Testis (tissue), 5 donors: ENCODE measurements at places on chromosomes 2 and 18. TPM values are rescaled to one million over a fixed set of nuclear protein-coding genes. Genes with fewer than 3 reads are reported as not detected.
A peak's percentile ranks its signal among the peaks of the same experiment; 100 is the strongest.

GRCh38 chr18:2572171-2572569 lies 813 bp downstream of the NDC80 start:
- no peaks in the 10 kb centered on the region for H3K27me3 ChIP-seq
- H3K36me3 ChIP-seq, result no peaks in the 10 kb centered on the region
- peak overlapping the region; percentile 90 for H3K4me3 ChIP-seq
- H3K27ac ChIP-seq, result no peak overlapping the region

- H3K4me1 ChIP-seq, result no peaks in the 10 kb centered on the region
- H3K36me3 ChIP-seq, result no peaks in the 10 kb centered on the region
- no peaks in the 10 kb centered on the region for H3K27me3 ChIP-seq
- no peak overlapping the region for H3K4me3 ChIP-seq
- no peak overlapping the region for H3K27ac ChIP-seq
These were observed 17.7 kb downstream of the SPDYA start for GRCh38 chr2:28828382-28828781.

DNA sequence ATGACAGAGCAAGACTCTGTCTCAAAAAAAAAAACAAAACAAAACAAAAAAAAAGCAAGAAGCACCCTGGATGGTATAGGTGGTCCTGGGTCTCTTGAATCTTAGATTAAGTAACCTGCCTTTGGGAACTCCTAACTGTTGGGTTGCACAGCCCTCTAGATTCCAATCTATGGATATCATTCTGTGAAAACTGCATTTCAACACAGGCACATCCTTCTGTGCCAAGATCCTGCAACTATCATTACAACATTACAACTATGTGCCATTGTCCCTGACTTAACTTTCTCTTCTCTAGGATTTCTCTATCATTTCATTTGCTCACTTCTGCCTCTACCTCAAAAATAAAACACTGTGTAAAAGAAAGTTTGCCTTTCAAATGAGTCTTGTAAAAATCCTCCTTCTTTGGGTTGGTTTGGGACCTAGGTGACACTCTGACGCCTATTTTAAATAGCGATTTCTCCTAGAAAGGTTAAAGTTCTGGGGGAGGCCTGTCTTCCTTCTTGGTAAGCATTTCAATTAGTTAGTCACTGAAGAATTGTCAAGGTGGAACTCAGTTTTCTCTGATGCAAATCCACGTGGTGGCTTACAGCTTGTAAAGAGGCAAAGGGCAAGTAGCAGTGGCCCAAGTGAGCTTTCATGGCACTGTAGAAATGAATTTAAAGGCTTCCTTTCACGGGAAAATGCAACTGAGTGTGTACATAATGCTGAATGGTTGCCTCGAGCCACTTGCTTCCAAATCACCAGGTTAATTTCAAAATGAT lies 9.2 kb downstream of the LGALSL start:
- no peaks in the 10 kb centered on the region for H3K27me3 ChIP-seq
- no peaks in the 10 kb centered on the region for H3K36me3 ChIP-seq
- no peak for DNase-seq

- no peak overlapping the region for H3K4me3 ChIP-seq
- H3K27me3 ChIP-seq, result no peaks in the 10 kb centered on the region
- no peak overlapping the region for H3K27ac ChIP-seq
- no peak for DNase-seq
These were observed 1601.1 kb downstream of the SUCLG1 start for GRCh38 chr2:82857967-82858366.

DNA sequence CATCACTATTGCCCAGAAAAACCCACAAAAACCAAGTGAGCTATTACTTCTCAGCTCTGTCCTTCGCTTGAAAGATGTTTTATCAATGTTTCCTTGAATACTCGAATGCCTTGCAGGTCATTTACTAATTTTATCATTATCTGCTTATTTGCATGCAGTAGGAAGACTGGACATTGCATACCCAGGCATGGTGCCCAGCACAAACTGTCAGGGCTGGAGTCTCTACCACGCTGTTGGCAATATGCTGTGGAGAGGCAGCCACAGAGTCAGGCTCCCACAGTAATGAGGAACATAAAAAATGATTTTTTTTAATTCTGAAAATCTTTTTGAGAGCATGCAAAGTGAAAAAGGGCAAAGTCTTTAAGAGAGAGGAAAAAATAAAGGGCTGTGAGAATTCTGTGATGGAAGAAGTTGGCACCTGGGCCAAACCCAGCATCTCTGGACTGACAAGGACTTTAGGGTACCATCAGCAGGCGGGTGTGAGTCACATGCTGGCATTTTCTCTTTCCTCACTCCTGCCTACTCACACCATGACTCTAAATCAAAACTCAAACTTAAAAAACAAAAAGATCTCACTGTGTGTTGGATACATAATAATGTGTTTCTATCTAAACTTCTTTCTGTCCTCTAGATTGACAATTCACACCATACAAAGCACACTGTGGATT lies 709.8 kb upstream of the FANCL start:
- H3K4me1 ChIP-seq, result no peaks in the 10 kb centered on the region
- no peaks in the 10 kb centered on the region for H3K27me3 ChIP-seq
- no peak for DNase-seq
- H3K4me3 ChIP-seq, result no peak overlapping the region
- H3K27ac ChIP-seq, result no peak overlapping the region

GRCh38 chr2:156221703-156222102 lies 110.8 kb downstream of the NR4A2 start:
- no peak overlapping the region for H3K27ac ChIP-seq
- no peak for DNase-seq
- no peaks in the 10 kb centered on the region for H3K27me3 ChIP-seq
- no peaks in the 10 kb centered on the region for H3K4me1 ChIP-seq

- no peaks in the 10 kb centered on the region for H3K36me3 ChIP-seq
- no peaks in the 10 kb centered on the region for H3K27me3 ChIP-seq
- H3K4me3 ChIP-seq, result no peak overlapping the region
- H3K27ac ChIP-seq, result peak overlapping the region; percentile 39
- no peak for DNase-seq
These were observed 32.1 kb downstream of the HK2 start for GRCh38 chr2:74865770-74866674.

- DNase-seq, result no peak
- H3K27ac ChIP-seq, result peak overlapping the region; percentile 80
- no peak overlapping the region for H3K4me3 ChIP-seq
- H3K27me3 ChIP-seq, result no peaks in the 10 kb centered on the region
- no peaks in the 10 kb centered on the region for H3K36me3 ChIP-seq
- H3K4me1 ChIP-seq, result peaks cover 29% of the 10 kb centered on the region
These were observed 168.7 kb upstream of the NCK2 start for GRCh38 chr2:105576050-105576439.

GRCh38 chr18:10792181-10792580 lies 266.4 kb downstream of the NAPG start:
- no peaks in the 10 kb centered on the region for H3K36me3 ChIP-seq
- H3K4me3 ChIP-seq, result no peak overlapping the region
- no peaks in the 10 kb centered on the region for H3K27me3 ChIP-seq
- no peak for DNase-seq
- no peaks in the 10 kb centered on the region for H3K4me1 ChIP-seq

GRCh38 chr2:20072436-20073158 lies 21.2 kb upstream of the LAPTM4A start:
- H3K4me1 ChIP-seq, result peaks cover 47% of the 10 kb centered on the region
- H3K36me3 ChIP-seq, result no peaks in the 10 kb centered on the region
- no peak for DNase-seq
- peak overlapping the region; percentile 75 for H3K27ac ChIP-seq
- H3K4me3 ChIP-seq, result no peak overlapping the region
- no peaks in the 10 kb centered on the region for H3K27me3 ChIP-seq

DNA sequence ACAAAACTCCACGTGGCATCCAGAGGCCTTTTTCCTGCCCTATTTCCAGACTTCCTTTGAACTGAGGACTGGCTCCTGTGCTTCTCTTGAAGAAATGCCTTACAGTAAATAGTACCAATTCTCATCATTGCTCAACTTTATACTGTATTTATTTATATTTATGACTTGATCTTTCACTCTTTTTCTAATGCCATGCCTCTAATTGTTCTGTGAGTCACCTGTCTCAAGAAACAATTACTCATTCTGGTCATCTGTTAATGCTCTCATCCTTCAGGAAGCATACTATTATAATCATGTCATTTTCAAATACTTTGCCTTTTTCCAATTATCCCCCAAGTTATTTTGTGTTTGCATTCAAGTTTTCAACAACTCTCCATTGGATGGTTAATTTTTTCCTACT lies 85.9 kb downstream of the DCDC2C start:
- H3K4me3 ChIP-seq, result no peak overlapping the region
- H3K4me1 ChIP-seq, result no peaks in the 10 kb centered on the region
- no peaks in the 10 kb centered on the region for H3K27me3 ChIP-seq
- H3K27ac ChIP-seq, result no peak overlapping the region

GRCh38 chr2:198966269-198966668 lies 491.5 kb downstream of the SATB2 start:
- H3K36me3 ChIP-seq, result no peaks in the 10 kb centered on the region
- no peak overlapping the region for H3K27ac ChIP-seq
- no peaks in the 10 kb centered on the region for H3K4me1 ChIP-seq
- no peak for DNase-seq
- no peak overlapping the region for H3K4me3 ChIP-seq
- no peaks in the 10 kb centered on the region for H3K27me3 ChIP-seq

GRCh38 chr2:72092111-72092510 lies 55.6 kb downstream of the CYP26B1 start:
- H3K27ac ChIP-seq, result no peak overlapping the region
- DNase-seq, result no peak
- no peaks in the 10 kb centered on the region for H3K4me1 ChIP-seq
- H3K4me3 ChIP-seq, result no peak overlapping the region
- no peaks in the 10 kb centered on the region for H3K36me3 ChIP-seq
- H3K27me3 ChIP-seq, result no peaks in the 10 kb centered on the region

DNA sequence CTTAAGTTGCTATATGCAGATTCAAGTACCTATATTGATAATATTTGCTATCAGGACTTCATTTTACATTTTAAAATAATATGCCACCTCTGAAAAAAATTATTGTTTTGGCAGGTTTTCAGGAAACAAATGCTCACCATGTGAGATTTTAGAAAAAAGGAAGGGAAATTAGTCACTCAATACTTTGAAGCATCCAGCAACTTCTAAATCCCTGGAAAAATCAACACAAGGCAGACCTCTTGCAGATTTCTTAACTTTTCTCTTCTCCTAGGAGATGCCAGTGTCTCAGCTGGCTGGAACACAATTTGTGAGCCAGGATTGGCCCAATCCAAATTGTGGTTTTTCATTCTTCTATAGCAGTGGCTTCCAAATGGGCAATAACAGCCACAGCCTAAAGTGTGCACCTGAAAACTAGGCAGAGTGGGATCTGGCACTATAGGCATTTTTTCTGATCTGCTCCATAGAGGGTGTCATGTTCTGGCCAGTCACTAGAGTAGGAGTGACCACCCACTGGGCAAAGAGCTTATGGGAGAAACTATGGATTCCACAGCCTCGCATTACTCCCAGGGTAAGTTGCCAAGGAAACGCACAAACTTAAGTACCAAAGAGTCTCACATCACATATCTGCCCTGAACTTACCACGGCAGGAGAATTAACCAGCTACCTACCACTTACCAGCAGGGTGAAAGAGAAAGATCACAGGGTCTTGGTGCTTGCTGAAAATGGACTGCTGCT lies 28.1 kb upstream of the THOC1 start:
- no peaks in the 10 kb centered on the region for H3K4me1 ChIP-seq
- H3K27me3 ChIP-seq, result no peaks in the 10 kb centered on the region
- no peak overlapping the region for H3K4me3 ChIP-seq
- no peak for DNase-seq
- H3K27ac ChIP-seq, result no peak overlapping the region
- H3K36me3 ChIP-seq, result no peaks in the 10 kb centered on the region

DNA sequence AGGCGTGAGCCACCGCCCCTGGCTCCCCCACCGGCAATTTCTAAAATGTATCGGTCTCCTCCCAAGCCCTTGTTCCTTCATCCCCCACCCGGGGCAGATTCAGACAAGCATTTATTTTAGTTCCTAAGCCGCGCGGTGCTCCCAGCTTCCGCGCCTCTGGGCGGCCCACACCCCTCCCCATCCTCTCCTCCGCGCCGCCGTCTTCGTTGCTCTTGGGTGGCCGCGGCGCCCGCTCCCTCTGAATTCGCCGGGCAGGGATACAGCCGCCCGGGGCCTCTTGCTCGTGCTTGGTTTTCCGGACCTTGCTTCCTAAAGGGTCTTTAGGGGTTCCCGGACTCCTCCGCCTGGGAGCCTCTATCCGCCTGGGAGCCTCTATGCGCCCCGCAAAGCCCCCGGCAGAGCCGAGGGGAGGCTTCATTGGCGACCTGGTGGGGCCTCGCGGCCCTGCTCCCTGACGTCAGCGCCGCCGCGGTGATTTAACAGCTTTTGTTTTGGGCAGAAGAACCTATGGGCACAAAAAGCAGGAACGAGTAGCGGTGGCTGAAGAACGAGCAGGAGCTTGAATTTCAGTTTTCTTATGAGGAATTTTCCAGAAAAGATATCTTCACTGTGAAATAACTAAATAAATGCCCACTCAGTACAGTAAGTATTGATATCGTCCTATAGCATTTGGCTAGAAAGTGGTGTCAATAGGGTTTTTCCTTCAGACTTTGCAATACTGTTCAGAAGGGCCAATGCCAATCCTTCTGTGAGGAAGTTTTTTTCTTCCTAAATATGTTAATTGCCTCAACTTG lies 37.3 kb downstream of the PRKRA start:
- H3K4me1 ChIP-seq, result peaks cover 7% of the 10 kb centered on the region
- H3K27me3 ChIP-seq, result no peaks in the 10 kb centered on the region
- peak overlapping the region; percentile 97 for H3K27ac ChIP-seq

DNA sequence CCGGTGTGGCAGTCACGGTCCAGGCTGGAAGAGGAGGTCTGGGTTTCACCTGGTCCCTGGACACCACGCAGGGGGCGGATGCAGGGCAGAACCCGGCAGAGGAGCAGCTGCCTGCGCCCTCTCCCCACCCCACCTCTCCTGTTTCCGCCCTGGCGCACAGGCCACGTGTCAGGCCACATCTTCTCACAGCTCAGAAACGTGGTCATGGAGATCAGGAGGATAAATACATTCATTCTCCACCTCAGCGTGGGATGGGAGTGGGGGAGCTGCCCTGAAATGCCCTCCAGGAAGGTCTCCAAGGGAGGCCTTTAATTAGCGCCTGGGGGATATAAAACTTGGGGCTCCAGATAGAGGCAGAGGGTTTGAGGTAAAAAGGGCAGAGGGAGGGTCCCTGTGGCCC lies 142.0 kb downstream of the KCTD1 start:
- H3K36me3 ChIP-seq, result no peaks in the 10 kb centered on the region
- no peak overlapping the region for H3K27ac ChIP-seq
- no peak overlapping the region for H3K4me3 ChIP-seq
- DNase-seq, result no peak
- H3K4me1 ChIP-seq, result no peaks in the 10 kb centered on the region

GRCh38 chr2:136206613-136207012 lies 88.7 kb upstream of the CXCR4 start:
- no peaks in the 10 kb centered on the region for H3K27me3 ChIP-seq
- no peak overlapping the region for H3K4me3 ChIP-seq
- no peaks in the 10 kb centered on the region for H3K36me3 ChIP-seq
- no peak for DNase-seq
- no peak overlapping the region for H3K27ac ChIP-seq

Gene MTA3
- total RNA-seq, result 84.6 TPM

Gene CRYBA2
- total RNA-seq, result 0.56 TPM

Gene LOXL3
- 15.2 TPM for total RNA-seq

Gene NAT8
- not detected for total RNA-seq

Gene SERPINB4
- total RNA-seq, result not detected

Gene VWA3B
- total RNA-seq, result 81.6 TPM

Gene EFHD1
- 16.5 TPM for total RNA-seq

Gene NTSR2
- 0.47 TPM for total RNA-seq

Gene PRSS56
- total RNA-seq, result 1.2 TPM

Gene SLC9A4
- total RNA-seq, result 0.81 TPM

Gene REG3A
- total RNA-seq, result not detected

Gene CD8B
- not detected for total RNA-seq
